ENCODE measurements at places on chromosomes 13 and 19.

GRCh38 chr19:31110336-31110735, 238.9 kb downstream of the TSHZ3 start:
- DNase-seq, result no peak

DNA sequence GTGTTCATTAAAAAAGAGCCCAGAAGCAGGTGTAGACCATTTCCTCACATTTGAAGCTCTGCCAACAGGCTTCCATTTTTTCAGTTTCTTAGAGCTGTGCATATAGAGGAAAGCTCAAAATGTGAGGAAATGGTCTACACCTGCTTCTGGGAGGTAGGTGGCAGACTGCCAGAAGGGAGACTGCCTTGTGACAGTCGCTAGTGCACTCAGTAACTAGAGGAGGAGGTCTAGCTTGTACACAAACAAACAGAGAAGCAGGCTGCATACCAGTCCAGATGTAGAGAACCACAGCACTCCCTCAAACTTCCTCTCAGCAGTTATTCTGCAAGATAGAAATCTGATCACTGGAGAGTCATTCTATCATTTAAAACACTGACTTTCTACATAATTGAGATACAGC, 800.2 kb downstream of the EFNB2 start:
- DNase-seq, result no peak

- no peak for DNase-seq
Measured at GRCh38 chr13:76594435-76594834, 291.8 kb downstream of the KCTD12 start.

DNA sequence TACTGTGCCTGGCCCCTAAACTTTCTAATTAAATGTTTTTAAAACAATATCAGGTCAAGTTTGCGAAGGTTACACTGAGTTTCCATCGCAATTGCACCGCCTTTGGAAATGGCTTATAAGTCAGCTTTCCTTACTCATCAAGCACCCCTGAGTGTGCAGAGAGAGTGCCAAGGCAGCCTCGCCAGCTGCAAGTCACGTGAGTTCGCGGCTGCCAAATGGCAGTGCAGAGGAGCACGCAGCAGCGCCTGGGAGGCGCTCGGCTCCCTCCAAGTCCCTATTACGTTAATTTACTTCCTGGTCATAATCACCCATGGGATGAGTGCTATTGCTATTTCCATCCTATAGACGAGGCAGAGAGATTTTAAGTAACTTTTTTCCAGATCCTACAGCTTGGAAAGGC, 319.6 kb downstream of the TEX29 start:
- no peak for DNase-seq

GRCh38 chr19:51064534-51065220, at the start of gene KLK13:
Gene KLK13, minus strand, starts transcription at chr19:51065092. Its CDS starts 25 bp downstream, at chr19:51065067.
- DNase-seq, result no peak

All from CD4-positive, alpha-beta T cell treated with Interleukin-17A for 1 hour (primary cell).